ENCODE measurements at places on chromosomes 7 and 10.
A peak's percentile ranks its signal among the peaks of the same experiment; 100 is the strongest.

DNA sequence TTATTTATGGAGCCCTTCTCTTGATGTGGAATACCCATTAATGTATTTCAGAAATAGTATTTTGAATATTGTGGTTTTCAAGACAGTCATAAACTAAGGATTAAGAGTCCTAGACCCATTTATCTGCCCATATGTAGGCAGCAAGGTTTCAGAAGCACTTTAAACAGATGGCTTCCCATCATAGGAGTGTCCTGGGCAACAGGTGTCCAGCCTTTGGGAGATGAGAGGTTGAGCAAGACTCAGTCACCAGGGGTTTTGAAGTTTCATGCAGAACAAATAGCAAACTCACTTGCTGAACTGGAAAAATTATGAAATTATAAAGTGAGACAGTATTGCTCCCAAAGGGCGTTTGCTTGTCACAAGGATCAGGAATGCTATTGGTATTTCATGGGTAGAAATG is 192.9 kb upstream of the CSTF2T start:
- DNase-seq, result no peak

DNA sequence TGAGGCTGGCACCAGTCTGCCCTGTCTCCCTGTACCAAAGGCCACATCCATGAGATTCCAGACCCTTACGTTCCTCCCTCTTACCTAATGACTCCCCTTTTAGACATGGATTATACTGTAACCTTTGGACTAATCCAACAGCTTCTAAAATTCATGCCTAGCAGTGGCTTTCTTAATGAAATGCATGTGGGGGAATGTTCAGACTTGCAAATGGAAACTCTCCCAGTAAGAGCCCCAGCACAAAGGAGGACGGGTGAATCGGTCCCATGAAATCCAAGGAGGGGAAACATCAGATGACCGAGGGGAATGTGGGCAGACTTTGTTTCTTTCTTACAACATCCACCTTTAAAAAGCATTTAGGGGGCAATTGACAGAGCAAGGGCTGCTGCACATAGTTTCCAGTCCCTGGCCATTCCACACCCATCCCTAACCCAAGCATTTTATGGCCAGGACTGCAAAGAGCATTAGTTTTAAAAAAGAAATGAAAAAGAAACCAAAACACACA is 71.5 kb downstream of the COL13A1 start:
- no peak for DNase-seq

DNA sequence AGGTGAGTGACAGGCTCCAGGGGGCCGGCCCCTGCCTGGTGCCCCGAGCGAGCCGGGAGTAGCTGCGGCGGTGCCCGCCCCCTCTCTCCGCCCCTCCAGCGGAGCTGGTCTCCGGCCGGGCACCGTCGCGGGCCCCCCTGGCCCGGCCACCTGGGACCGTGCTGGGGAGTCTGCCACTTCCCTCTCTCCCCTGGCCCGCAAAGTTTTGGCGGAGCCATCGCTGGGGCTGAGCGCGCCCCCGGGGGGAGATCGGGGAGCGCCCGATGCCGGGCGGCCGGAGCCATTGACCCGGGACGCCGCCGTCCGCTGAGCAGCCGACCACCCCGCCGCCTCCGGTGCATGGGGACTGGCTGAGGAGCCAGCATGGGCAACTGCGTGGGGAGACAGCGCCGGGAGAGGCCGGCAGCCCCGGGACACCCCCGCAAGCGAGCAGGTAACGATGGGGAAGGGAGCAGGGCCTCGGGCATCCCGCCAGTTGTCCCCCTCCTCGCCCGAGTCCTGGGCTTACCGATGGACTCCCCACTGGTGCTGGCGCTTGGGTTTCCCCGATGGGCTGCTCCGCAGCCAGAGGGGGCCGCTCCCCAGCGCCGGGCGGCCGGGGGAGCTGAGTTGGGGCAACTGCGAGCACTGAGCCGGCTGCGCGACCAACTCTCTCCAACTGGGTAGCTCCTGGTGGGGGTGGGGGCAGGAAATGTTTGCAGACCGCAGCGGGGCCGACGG is at the start of gene UBTD1:
TSS of gene UBTD1 (plus strand) at position 84 of the 720 bp plus-strand sequence. CDS start at position 364, 280 bp downstream.
- no peak for DNase-seq

- peak; percentile 10 for DNase-seq
These were observed 86.1 kb upstream of the DNAJB6 start for GRCh38 chr7:157250605-157251228.

DNA sequence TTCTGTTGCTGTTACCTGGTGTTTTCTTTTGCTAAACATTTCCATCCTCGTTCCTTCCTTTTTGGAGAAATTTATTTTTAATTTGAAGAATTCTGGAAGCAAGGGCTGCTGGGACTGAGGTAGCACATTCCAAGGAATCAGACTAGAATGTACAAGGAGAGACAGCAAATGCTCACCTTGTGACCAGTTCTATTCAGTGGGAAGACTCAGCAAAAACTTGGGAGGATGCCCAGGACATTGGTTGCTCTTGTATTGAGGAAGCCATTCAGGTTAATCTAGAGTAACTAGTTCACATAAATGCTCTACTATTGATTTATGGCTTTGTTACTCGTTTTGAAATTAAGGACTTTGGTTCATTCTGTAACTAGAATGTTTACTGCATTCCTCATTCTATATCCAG is 11.3 kb downstream of the PLCE1 start:
- no peak for DNase-seq

DNA sequence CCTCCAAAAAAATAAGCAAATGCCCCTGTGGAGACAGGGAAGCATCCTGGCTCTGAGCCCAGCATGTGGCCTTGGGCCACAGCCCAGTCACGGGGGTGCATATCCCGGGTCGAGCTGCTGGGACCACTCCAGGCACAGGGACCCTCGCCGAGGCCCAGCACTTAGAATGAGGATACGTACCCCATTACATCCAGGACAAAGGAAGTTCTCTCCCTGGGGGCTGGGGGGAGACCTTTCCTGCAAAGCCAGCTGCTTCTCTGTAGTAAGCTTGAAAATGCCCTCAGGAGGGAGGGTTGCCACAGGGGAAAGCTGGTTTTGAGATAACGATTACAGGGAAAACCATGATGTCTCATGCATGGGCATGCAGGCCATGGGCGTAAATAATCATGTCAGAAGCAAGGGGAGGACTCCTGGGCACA is 75.5 kb downstream of the HIPK2 start:
- no peak for DNase-seq
